ENCODE measurements at places on chromosomes 6 and 20. TPM values are rescaled to one million over a fixed set of nuclear protein-coding genes. Genes with fewer than 3 reads are reported as not detected.
A peak's percentile ranks its signal among the peaks of the same experiment; 100 is the strongest.

GRCh38 chr6:25601800-25602673 is 50.0 kb upstream of the SCGN start:
- DNase-seq, result peak; percentile 56

GRCh38 chr20:4088766-4089165 is 73.4 kb upstream of the RNF24 start:
- DNase-seq, result no peak

GRCh38 chr6:11805259-11806053 is 26.9 kb upstream of the ADTRP start:
- no peak for DNase-seq

DNA sequence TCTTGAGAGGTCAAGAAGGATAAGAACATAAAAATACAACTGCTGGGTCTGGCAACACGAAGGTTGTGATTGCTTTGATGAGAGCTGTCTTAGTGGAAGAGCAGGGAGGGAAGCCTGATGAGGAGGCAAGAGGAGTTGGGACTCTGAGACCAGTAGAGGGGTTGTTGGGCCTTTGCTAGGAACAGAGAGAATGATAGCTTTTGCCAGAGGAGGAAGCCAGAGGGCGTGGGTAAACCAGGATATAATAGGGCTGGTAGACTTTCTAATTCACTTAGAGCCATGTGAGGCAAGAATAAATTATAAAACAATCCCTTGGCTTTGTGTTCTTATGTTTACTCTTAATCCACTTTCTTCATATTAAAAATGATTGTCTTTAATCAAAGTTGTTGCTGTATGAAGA is 78.6 kb downstream of the RCAN2 start:
- DNase-seq, result no peak

GRCh38 chr6:94269256-94269655 is 849.9 kb upstream of the EPHA7 start:
- no peak for DNase-seq

DNA sequence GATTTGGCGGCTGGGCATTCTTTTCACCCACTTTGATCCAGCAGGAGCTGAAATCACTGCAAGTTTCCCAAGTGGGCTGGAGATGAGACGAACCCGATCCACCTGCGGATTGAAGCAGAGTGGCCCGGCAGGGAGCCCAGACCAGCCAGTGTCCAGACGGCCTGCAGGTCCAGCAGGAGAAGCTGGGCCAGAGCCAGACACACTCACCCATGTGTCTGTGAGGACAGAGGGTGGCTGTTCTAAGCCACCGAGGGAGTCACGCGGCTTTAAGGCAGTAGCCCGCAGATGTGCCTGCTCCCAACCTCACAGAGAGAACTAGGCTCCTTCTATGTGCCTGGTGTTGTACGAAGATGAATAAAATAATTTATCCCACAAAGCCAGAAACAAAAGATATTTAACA is 200.7 kb downstream of the WDR27 start:
- DNase-seq, result no peak

DNA sequence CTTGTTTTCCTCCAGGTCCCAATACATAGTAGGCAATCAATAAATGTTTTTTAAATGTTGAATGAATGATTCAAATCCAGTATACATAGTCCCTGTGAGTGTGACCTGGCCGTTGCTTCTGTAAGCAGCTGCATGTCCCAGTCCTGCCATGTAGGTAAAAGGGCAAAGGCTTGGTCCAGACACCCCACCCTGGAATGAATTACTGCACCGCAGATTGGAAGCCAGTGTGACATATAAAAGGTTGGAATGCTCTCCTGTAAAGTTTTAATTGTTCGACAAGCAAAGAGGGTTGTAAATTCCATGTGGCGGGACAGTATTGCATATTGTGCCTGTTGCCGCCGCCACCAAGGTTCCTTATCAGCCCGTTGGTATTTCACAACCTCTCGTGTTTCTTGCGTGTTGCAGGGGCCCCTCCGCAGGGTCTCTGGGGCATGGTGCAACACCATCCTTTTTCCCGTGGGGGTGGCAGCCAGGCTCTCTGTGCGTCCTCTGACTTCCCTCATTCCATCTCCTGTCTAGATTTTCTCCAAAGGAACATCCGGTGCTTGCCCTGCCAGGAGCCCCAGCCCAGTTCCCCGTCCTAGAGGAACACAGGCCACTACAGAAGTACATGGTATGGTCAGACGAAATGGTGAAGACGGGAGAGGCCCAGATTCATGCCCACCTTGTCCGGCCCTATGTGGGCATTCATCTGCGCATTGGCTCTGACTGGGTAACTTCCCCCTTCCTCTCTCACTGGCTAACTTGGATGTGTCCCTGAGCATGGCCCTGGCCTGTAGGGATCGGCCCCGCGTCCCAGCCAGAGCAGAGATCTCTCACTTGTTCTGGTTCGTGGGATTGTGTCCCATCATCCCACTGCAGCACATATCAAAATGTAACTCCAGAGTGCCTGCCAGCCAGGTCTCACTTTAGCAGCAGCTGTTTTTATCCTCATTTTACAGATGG is 20.3 kb downstream of the POFUT1 start:
- DNase-seq, result no peak

- DNase-seq, result no peak
These were observed 21.8 kb upstream of the C20orf144 start for GRCh38 chr20:33640287-33640686.

- DNase-seq, result peak; percentile 5
These were observed 902 bp downstream of the SAMHD1 start for GRCh38 chr20:36950414-36951197.

DNA sequence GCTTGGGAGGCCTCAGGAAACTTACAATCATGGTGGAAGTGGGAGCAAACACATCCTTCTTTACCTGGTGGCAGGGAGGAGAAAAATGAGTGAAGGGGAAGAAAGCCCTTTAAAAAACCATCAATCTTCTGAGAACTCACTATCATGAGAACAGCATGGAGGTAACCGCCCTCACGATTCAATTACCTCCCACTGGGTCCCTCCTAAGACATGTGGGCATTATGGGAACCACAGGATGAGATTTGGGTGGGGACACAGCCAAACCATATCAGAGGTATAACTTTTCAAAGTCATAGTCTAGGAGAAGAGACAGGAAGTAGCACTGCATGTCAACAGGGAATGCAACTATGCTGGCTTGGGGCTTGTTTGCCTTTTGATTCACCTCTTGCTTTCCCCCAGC is 59.9 kb upstream of the DTNBP1 start:
- no peak for DNase-seq

GRCh38 chr6:105345506-105345905 is 57.4 kb downstream of the PREP start:
- no peak for DNase-seq

- DNase-seq, result no peak
These were observed 1220.3 kb upstream of the CITED2 start for GRCh38 chr6:140594806-140595128.

DNA sequence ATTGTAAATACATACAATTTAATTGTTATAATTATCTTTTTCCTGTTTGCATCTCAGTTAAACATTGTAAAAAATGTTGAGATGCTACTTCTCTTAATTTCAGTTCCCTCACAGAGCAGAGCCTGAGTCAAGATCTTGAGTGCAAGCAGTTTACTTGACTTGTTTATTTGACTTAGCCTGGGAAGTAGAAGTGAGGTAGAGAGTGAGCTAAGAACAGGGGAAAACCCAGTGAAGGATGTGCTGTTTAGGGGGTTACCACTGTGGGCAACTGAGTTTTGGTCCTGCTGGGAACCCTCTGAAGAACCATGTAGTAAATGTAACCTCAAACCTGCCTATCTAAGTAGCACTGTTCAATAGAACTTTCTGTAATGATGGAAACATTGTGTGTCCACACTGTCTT is 495.2 kb upstream of the FLRT3 start:
- DNase-seq, result no peak

Gene TCP11
- total RNA-seq, result not detected

Gene PREX1
- 6.5 TPM for total RNA-seq

Gene TREML1
- 5.1 TPM for total RNA-seq

Gene TGM3
- not detected for total RNA-seq
